ENCODE measurements at places on chromosomes 11 and 22.
A peak's percentile ranks its signal among the peaks of the same experiment; 100 is the strongest.

- no peak for DNase-seq
Observed at GRCh38 chr11:128564642-128565245, 22.6 kb downstream of the ETS1 start.

DNA sequence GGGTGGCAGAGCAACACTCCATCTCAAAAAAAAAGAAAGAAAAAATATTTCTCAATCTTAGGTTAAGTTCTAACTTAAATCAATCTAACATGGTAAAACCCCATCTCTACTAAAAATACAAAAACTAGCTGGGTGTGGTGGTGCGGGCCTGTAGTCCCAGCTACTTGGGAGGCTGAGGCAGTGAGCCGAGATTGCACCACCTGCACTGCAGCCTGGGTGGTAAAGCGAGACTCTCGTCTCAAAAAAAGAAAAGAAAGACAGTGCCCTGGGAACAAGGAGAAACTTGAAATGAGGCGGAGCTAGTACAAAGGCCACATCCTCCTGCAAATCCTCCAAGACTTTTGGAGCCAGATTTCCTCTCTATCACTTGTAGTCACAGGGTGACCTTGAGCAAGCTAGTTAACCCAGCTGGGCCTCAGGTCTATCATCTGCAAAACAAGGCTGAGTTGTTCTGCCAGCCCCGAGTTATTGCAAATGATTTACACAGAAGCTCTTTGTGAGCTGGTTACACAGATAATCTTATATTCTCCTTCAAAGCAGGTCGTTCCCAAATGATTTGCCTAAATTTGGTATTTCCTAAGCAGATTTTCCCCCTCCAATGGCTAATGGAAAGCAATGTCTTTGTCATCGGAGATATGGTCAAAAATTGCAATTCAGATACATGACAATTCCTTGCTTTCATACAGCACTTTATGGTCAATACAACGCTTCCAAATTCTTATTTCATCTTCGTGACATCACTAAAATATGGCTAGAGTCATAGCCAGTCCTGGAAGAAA is 1.9 kb downstream of the ANKRD54 start:
- no peak for DNase-seq

GRCh38 chr11:57124917-57125316 is 56.8 kb upstream of the LRRC55 start:
- no peak for DNase-seq

DNA sequence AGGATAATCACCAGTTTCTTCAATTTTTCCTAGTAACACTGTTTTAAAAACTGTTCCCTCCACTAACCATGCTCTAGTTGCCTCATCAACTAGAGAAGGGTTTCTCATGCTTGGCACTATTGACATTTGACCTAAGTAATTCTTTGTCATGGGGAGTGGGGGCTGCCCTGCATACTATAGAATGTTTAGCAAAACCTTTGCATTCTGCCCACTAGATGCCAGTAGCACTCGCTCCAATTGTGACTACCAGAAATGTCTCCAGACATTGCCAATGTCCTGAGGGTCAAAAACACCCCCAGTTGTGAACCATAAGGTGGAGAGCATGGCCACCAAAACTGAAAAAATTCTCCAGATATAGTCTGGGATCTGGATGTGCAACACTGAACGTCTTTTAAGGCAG is 27.6 kb upstream of the BMAL1 start:
- peak; percentile 52 for DNase-seq

- DNase-seq = no peak
Observed at GRCh38 chr11:73239571-73240189, 21.6 kb downstream of the P2RY2 start.

DNA sequence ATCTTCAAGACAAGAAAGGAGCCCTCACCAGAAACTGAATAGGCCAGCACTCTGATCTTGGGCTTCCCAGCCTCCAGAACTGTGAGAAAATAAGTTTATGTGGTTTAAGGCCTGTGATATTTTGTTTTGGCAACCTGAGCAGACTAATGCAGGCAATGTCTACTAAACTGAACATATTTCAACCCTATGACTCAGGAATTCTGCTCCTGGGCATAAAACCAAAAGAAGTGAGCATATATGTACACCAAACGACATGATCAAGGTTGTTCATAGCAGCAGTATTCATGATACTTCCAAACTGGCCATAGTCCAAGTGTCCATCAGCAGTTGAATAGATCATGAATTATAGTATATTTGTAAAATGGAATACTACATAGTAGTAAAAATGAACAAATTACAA is 29.0 kb downstream of the CSNK2A3 start:
- DNase-seq = no peak

- peak; percentile 43 for DNase-seq
Observed at GRCh38 chr11:9047964-9048523, 43.4 kb downstream of the SCUBE2 start.
